Aorta (tissue), 5 donors: ENCODE measurements at places on chromosomes 3 and 15. TPM values are rescaled to one million over a fixed set of nuclear protein-coding genes. Genes with fewer than 3 reads are reported as not detected.
A peak's percentile ranks its signal among the peaks of the same experiment; 100 is the strongest.

UBA7 gene
- 102 TPM for total RNA-seq

DNA sequence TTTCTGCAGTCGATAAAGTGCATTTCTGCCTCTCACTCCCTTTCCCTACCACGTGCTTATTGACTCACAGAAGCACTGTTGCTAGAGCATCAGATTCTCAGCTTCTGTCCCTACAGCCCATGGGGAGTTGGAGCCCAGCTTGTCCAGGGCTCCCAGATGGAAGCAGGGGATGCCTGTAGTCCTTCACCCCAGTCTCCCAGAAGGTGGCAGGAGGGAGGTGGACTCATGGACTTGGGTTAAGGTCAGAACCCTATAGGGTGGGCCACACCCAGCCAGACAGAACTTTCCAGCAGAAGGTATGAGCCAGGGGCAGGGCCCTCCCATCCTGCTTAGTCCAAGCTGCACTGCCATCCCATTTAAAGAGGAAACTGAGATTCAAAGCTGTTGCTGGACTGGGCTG lies 33.1 kb upstream of the SEMA3F start:
- H3K4me1 ChIP-seq: no peaks in the 10 kb centered on the region
- H3K27ac ChIP-seq: no peak overlapping the region
- H3K4me3 ChIP-seq: no peak overlapping the region

GRCh38 chr15:59886441-59886840 lies 117.7 kb upstream of the FOXB1 start:
- no peaks in the 10 kb centered on the region for H3K4me1 ChIP-seq
- no peak overlapping the region for H3K27ac ChIP-seq
- H3K4me3 ChIP-seq: no peak overlapping the region
- no peaks in the 10 kb centered on the region for H3K27me3 ChIP-seq
- H3K36me3 ChIP-seq: no peaks in the 10 kb centered on the region
- no peak for DNase-seq

GRCh38 chr15:71973366-71973765 lies 144.6 kb downstream of the MYO9A start:
- no peak for DNase-seq
- H3K27ac ChIP-seq: no peak overlapping the region
- H3K27me3 ChIP-seq: no peaks in the 10 kb centered on the region
- no peak overlapping the region for H3K4me3 ChIP-seq
- no peaks in the 10 kb centered on the region for H3K4me1 ChIP-seq
- no peaks in the 10 kb centered on the region for H3K36me3 ChIP-seq

- no peaks in the 10 kb centered on the region for H3K36me3 ChIP-seq
- no peaks in the 10 kb centered on the region for H3K27me3 ChIP-seq
- peak within 1 kb of the TSS; percentile 74 for H3K27ac ChIP-seq
- DNase-seq: no peak
- H3K4me1 ChIP-seq: no peaks in the 10 kb centered on the region
- H3K4me3 ChIP-seq: peak within 1 kb of the TSS; percentile 75
Observed at GRCh38 chr15:84981711-84982300, at the start of gene PDE8A. Gene PDE8A, plus strand, starts transcription at chr15:84981856. Its CDS starts 307 bp downstream, at chr15:84982163.

GRCh38 chr3:62479326-62479725 lies 106.0 kb upstream of the FEZF2 start:
- H3K4me3 ChIP-seq: no peak overlapping the region
- H3K27me3 ChIP-seq: peaks cover 2% of the 10 kb centered on the region
- no peak overlapping the region for H3K27ac ChIP-seq
- no peaks in the 10 kb centered on the region for H3K36me3 ChIP-seq
- no peak for DNase-seq
- H3K4me1 ChIP-seq: no peaks in the 10 kb centered on the region

GRCh38 chr3:15382405-15382923 lies 44.9 kb downstream of the METTL6 start:
- H3K27me3 ChIP-seq: no peaks in the 10 kb centered on the region
- no peak overlapping the region for H3K4me3 ChIP-seq
- no peaks in the 10 kb centered on the region for H3K36me3 ChIP-seq
- DNase-seq: no peak
- H3K4me1 ChIP-seq: no peaks in the 10 kb centered on the region
- no peak overlapping the region for H3K27ac ChIP-seq

DNA sequence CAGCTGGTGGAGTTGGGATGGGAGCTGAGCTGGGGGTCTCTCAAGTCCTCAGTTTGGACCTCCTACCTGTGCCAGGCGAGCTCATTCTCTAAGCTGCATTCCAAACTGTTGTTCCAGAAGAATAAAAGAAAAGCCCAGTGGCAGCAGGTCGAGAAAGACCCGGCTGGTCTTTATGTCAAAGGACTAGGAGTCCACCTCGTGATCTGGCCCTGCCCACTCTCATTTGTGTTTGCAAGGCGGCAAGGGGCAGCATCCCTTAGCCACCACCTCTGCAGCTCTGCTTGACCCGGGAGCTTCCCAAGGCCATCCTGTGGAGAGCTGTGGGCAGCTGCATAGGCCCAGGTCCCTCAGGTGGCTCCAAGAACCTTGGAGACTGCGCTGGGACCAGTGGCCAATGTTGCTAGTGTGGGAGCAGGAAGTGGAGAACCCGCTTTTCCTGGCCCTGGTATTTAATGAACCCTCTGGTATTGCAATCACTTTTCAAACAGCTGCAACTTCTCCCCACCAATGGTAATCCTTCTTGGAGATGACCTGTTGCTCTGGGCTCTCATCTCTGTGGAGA lies 30.9 kb downstream of the KY start:
- no peak for DNase-seq
- no peaks in the 10 kb centered on the region for H3K4me1 ChIP-seq
- no peaks in the 10 kb centered on the region for H3K36me3 ChIP-seq
- no peaks in the 10 kb centered on the region for H3K27me3 ChIP-seq
- H3K27ac ChIP-seq: no peak overlapping the region

DNA sequence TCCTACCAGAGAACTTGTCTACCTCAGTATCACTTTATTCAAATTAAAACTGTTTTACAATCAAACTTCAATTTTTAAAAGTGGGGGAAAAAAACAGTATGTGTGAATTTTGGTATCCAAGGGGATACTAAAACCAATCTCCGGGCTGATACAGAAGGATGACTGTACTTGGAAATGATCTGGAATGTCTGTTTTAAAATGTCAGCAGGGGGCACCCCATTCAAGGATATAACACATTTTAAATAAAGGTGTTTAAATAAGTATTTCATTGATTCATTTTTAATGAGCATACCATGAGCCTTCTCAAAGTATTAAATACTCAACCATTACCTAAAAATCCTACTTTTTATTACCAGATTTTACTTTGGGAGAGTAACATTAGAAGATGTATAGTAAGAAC lies 67.9 kb downstream of the ULK4 start:
- no peaks in the 10 kb centered on the region for H3K36me3 ChIP-seq
- H3K4me1 ChIP-seq: no peaks in the 10 kb centered on the region
- no peaks in the 10 kb centered on the region for H3K27me3 ChIP-seq
- no peak for DNase-seq
- H3K4me3 ChIP-seq: no peak overlapping the region

DNA sequence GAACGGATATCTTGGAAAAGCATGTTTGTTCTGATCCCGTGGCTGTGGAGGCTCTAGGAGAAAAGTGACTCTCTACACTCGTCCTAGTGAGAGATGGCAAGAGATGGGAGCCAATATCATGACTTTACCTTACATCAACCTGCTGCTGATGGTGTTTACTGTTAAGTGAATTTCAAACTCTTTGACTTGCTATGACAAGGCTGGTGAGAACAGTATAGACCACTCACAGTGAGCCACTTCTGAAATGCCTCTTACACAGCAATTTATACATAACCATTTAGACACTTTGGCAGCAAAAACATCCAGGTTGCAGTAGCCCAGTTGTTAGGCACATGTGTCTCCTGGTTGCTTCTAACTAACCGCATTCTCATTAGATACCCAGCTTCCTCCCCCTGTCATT lies 43.3 kb downstream of the IL5RA start:
- DNase-seq: no peak
- no peaks in the 10 kb centered on the region for H3K36me3 ChIP-seq
- no peak overlapping the region for H3K4me3 ChIP-seq
- no peaks in the 10 kb centered on the region for H3K4me1 ChIP-seq

CNTN4 gene
- total RNA-seq: 228 TPM

- DNase-seq: no peak
- no peaks in the 10 kb centered on the region for H3K27me3 ChIP-seq
- H3K4me3 ChIP-seq: no peak overlapping the region
- no peaks in the 10 kb centered on the region for H3K36me3 ChIP-seq
- H3K27ac ChIP-seq: no peak overlapping the region
Observed at GRCh38 chr15:63953524-63953923, 92.8 kb downstream of the DAPK2 start.

DNA sequence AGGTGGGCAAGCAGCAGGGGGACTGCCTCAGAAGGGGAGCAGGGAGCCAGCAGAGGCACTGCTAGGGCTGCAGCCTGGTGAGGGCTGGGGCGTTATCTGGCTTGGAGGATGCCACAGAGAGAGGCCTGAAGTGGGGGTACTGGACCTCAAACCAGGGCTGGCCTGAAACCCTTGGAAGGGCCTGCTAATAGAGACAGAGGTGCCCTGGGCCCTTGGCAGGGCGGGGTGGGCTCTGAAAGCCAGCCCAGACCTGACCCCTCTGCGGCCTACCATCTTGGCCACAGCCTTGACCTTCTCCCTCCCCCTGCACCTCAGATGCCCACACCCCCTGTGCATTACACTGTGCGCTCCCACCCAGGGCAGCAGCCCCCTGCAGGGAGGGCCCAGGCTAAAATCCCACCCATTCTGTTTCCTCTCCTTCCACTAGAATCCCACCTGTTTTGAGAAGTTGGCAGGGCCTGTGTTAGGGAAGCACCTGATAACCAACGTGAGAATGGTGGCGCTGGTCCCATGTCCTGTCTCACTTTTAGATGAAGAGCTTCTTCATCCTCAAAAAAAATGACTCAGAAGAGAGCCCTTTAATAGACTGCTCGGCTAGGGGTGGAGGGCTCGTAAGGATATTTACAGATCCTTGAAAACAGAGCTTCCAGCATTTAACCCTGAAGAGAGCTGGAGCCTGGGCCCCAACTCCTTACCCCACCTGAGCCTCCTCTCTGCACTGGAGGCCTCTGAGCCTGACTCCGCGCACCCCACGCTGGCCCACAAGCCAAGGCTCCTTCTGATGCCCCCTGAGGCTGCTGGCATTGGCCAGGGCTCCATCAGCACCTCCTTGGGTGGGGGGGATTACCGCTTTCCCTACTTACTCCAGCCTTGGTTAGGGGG lies 29.8 kb downstream of the LOXL1 start:
- no peak overlapping the region for H3K4me3 ChIP-seq
- no peaks in the 10 kb centered on the region for H3K36me3 ChIP-seq

- peaks cover 7% of the 10 kb centered on the region for H3K36me3 ChIP-seq
- DNase-seq: no peak
- no peak overlapping the region for H3K27ac ChIP-seq
- no peak overlapping the region for H3K4me3 ChIP-seq
Observed at GRCh38 chr15:72200395-72201237, 3.0 kb upstream of the GRAMD2A start.

GRCh38 chr3:52443791-52444687 lies 864 bp downstream of the SEMA3G start:
- no peak overlapping the region for H3K4me3 ChIP-seq
- DNase-seq: no peak
- H3K4me1 ChIP-seq: no peaks in the 10 kb centered on the region
- no peaks in the 10 kb centered on the region for H3K36me3 ChIP-seq

NEK10 gene
- total RNA-seq: 1.2 TPM

- no peak overlapping the region for H3K27ac ChIP-seq
- no peaks in the 10 kb centered on the region for H3K36me3 ChIP-seq
- H3K4me1 ChIP-seq: no peaks in the 10 kb centered on the region
Observed at GRCh38 chr3:12400616-12401194, 83.6 kb upstream of the TSEN2 start.

DNA sequence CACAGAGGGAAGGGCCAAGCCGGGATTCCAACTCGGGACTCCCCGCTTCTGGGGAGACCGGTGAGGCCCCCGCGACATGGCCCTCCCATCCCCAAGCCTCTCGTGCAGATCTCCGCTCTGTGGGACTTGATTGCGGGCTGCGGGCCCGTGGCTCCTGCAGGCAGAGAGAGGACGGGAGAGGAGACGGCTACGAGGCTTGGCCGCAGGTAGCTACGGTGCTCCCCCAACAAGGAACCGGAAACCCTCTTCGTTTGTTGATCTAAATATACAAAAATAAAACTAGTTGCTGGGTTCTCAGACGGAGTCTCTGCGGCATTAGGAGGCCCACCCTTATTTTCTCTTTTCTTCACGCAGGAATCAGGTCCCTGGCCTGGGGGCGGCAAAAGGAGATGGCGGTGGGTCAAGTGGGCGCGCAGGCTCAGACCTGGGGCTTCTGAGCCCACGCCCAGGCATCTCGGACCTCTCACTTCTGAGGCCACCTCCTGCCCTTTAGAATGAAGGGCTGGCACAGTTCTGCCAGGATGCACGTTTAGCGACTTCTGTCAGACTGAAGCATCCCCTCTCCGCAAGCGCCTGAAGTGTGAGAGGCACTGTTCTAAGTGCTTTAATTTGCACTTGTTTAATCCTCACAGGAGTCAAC lies 10.9 kb downstream of the GNB5 start:
- no peak for DNase-seq
- no peaks in the 10 kb centered on the region for H3K27me3 ChIP-seq
- peak overlapping the region; percentile 58 for H3K27ac ChIP-seq

ALS2CL gene
- total RNA-seq: 21.0 TPM

DNA sequence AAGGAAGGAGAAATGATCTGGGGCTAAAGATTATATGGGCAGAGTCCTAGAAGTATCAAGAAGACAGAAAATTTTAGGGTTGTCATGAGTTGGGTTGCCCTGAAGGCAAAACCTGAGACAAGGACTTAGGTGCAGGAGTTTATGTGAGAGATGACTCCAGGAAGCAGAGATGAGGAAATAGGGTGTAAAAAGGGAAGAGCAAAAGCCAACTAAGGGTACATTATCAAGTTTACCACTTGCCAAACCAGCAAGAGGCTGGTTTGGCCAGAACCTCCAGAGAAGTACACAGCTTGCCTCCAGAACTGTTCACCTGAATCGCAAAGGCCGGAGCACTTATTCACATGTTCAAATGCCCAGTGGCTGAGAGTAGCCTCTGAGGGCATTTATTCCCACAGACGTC lies 116.7 kb downstream of the FHIT start:
- H3K4me1 ChIP-seq: no peaks in the 10 kb centered on the region
- H3K27ac ChIP-seq: no peak overlapping the region
- H3K27me3 ChIP-seq: no peaks in the 10 kb centered on the region
- no peak for DNase-seq
- no peak overlapping the region for H3K4me3 ChIP-seq

LRRC31 gene
- not detected for total RNA-seq

DNA sequence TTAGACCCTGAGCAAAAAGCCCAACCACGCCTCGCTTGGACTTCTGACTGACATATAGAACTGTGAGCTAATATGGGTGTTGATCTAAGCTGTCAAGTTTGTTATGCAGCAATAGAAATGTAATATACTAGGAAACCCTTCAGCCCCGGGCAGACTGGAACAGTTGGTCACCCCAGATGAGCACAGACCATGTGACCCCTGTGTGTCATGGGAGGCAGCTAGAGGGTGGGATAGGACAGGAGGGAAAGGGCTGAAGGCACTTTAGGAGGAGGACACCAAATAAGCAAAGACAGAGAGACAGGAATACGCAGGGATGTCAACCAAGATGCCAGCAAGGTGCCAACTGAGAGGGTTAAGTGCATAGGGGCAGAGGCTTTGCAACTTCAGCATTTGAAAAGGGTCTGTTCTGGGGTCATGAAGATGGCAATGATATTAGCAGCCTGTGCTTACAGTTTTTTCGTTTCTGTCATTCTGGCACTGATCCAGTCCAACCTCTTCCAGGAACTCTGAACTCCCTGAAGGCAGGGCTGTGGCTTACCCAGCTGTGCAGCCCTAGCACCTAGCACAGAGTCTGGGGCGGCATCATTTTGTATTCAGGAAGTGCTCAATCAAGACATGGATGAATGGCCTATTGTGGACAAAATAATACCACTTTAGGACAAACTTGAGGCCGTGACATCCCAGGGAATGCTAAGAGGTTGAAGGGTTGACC lies 51.4 kb downstream of the HES1 start:
- peaks cover 4% of the 10 kb centered on the region for H3K4me1 ChIP-seq
- DNase-seq: no peak
- H3K27ac ChIP-seq: no peak overlapping the region
- no peaks in the 10 kb centered on the region for H3K36me3 ChIP-seq
- no peaks in the 10 kb centered on the region for H3K27me3 ChIP-seq
